ENCODE measurements at places on chromosomes 6 and 20.

DNA sequence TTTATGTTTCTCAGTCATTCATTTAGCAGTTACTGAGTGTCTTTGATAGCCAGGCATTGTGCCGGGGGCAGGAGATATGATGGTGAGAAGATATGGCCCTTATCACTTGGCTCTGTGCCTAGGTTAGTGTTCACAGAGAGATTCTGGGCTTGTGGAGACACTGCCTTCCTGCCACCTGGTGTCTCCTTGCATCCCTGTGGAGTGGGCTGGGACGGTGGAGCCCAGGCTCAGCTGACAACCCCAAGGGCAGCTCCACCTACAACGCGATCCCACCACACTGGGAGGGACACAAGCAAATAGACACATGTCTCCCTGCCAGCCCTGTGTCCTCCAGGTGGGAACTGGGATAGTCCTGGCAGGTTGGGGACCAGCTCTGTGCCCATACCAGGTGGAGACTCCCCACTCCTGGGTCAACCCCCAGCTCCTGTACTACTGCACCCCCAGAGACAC lies 30.3 kb upstream of the VEGFA start:
- DNase-seq, result no peak

DNA sequence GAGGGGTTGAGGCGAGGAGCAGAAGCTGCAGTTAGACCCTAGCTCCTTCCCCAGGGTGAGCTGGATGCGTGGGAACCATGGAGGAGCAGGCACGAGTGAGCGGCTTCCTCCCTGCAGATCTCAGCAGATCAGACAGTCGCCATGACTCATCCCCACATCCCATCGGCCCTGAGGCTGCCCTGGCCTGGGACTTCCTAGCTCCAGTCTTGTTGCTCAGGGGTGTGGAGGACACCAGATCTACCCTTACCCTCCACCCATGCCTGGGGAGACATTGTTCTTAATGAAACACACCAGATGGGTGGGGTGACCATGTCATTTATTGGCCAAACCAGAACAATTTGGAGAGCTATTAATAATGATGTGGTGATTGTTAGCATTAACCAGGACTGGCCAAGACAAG lies 36.3 kb upstream of the TGM2 start:
- DNase-seq, result no peak

- DNase-seq, result no peak
Observed at GRCh38 chr6:108119769-108120141, 45.2 kb upstream of the OSTM1 start.

DNA sequence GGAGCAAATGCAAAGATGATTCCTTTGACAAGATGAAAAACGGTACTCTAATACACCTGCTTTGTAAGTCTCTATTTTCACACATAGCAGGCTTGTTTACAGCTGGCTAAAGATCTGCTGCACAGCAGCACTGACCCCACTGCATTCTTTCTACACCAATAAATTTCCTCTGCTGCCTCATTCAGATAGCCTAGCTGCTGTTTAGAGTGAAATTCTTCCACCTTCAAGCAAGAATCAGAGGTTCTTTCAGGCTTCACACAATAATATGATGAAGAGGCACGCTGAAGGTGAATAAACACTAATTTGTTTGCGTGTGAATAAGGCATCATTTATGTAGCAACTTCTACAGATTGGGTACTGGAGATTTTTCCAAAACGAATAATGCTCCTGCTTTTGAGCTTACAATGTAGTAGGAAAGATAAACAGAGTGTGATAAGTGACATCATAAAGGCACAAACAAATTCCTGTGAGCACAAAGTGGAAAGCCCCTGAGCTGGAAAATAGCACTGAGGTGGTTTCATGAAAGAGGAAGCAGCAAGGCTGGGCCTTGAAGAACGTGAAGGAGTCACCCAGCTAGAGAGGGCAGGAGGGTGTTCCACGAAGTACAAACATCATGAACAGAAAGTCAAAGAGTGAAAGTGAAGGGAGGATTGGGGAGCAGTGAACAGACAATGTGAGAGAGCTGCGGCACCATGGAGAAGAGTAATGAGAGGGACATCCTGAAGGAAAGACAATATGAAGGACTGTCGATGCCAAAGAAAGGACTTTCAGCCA lies 543.4 kb downstream of the CD83 start:
- DNase-seq, result peak; percentile 29

GRCh38 chr6:136521911-136522310 lies 28.3 kb downstream of the MAP7 start:
- no peak for DNase-seq

- no peak for DNase-seq
Observed at GRCh38 chr6:106321940-106322339, 3.6 kb downstream of the ATG5 start.

DNA sequence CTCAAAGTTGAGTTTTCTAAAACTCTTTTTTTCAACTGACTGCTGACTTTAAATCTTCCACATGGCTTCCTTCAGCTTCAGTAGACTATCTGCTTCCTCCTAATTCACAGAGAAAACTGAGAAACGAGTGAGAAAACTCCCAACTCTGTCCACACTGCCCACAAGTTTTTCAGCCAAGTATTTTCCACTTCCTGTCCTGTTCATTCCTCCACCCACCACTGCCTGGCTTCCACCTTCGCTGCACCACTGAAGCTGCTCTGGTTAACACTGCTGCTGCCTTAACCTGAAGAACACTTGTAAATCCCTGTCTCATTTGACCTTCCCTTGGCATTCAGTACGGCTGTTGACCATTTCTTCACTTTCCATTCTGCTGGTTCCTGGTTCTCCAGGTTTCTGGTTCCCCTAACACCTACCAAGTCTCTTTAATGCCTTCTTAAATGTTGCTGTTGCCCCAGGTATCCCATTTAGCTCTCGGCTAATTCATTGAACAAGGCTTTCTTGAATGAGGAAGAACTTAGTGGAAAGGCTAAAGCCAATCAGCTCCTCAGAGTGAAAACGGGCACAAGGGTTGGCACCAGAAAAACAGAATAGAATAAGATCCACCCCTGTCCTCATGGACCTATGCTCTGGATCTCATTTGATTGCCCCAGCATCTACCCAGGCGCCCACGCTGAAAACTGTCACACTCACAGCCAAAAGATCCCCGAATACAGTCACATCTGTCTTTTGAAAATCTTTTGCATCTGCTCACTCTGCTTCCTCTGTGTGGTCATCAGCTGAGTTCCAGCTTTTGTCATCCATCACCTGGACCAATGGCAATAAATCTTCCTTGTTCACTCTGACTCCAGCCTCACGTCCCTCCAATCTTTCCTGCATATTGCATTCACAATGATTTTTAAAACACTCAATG lies 104.4 kb upstream of the TAB2 start:
- DNase-seq, result peak; percentile 43

- no peak for DNase-seq
Observed at GRCh38 chr6:35487658-35488516, 9.0 kb downstream of the TEAD3 start.

DNA sequence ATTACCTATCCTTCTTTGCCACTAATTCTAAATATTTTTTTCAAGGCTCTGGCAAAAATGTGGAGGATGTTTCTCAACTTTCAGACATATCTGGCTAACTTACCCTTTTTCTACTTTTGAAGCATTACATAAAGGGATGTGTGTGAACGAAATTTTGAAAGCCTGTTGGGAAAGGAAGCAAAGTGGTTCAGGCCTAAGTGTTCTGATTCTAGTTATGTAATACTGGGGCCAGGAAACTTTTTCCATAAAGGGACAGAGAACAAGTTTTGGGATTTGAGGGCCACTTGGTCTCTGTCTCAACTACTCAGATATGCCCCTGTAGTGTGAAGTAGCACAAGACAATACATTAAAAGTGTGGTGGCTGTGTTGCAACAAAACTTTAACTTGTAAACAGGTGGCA lies 721.8 kb downstream of the PHF3 start:
- no peak for DNase-seq

DNA sequence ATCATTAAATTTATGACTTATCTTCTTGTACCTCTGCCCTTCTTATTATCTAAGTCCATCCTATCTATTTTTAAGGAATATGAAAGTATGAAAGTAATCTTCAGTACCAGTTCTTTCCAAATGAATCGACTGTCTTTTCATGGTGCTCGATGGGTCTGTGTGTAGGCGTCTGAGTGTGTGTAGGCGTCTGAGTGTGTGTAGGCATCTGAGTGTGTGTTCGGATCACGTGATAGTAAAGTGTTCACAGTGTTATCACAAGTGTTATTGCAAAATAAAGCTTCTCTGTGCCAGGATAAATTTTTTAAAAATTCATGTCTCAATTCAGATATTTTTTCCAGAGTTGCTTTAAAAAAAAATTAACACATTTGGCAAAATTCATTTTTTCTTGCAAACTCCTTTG lies 58.3 kb downstream of the BMP6 start:
- no peak for DNase-seq

DNA sequence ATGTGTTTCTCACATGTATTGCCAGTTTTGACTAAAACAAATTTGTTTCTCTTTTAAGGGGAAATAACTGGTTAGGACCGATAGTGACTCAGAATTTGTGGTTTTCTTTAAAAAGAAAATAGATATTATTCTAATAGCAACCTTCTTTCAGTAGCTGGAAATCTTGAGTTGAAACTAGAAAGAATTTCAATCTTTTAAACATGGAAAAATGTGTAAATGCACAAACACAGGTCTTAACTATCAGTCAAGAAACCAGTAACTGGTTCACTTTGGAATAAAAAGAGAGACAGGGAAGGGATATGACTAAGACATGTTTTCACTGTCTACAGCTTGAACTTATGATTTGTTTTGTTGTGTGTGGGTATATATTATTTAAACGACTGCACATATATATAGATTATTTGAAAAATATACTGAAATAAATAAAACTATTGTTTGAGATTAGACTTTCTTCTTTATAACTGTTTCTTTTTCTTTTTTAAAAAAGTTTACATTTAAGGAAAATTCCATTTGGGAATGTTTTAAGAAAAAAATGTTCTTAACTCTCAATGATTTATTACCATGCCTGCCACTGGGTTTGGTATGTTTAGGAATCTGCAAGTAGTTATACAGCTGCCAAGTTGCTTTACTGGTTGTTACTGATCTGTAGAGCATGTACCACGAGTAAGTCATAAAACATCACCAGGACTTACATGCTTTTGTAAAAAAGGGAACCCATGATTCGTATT lies 753.3 kb upstream of the MARCKS start:
- no peak for DNase-seq

DNA sequence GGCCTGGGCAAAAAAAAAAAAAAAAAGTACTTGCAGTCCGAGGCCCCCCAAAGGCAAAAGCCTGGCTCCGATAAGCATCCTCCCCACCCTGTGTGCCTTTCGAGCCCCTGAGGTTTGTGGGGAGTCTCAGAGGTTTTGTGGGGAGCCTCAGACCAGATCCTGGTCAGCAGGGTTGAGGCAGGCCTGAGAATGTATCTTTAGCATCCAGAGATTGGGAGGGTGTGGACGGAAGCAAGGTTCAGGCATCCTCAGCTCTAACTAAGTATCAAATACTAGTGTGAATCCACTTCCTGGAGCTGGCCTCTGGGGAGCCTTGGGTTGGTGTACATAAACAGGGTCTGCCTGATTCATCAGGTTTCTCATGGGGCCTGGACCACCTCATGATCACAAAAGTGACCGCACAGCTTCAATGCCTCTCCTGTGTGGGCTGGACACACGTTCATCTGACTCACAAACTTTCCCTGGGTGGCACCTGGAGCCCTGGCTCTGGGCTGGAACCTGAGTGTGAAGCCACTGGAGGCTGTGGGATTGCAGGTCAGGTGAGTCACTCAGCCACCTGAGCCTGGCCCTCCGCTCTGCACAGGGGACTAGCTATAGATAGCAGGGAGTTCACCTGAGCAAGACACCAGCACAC lies 24.4 kb downstream of the PCMTD2 start:
- DNase-seq, result no peak

- no peak for DNase-seq
Observed at GRCh38 chr20:58308290-58308679, 1.2 kb upstream of the RAB22A start.

DNA sequence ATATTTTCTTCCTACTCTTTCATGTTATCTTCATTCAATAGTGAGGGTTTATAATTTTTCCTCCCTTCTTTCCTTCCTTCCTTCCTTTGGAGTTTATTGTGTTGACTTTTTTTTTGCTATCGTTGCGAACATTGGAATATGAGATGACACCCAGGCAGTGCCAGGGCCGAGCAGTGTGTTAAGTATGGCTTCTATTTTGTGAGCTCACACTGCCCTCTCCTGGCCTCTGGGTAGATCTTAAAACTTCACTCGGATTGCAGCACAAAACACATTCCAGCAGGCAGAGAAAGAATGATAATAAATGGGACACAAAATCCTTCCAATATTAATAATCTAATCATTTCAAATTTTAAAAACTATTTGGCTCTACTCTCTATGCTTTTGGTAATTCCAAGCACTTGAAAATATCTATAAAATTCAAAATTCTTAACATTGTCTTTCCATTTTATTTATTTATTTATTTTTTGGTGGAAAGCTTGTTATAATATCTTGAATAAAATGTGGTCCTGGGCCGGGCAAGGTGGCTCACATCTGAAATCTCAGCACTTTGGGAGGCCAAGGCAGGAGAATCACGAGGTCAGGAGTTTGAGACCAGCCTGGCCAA lies 147.4 kb upstream of the OLIG3 start:
- peak; percentile 55 for DNase-seq

- DNase-seq, result no peak
Observed at GRCh38 chr6:90403489-90404381, 107.1 kb upstream of the BACH2 start.

GRCh38 chr6:135962731-135963130 lies 111.2 kb downstream of the PDE7B start:
- no peak for DNase-seq

GRCh38 chr6:160882791-160883279 lies 108.7 kb upstream of the MAP3K4 start:
- no peak for DNase-seq

- DNase-seq, result no peak
Observed at GRCh38 chr20:33280000-33280680, 2.9 kb upstream of the BPIFB1 start.

DNA sequence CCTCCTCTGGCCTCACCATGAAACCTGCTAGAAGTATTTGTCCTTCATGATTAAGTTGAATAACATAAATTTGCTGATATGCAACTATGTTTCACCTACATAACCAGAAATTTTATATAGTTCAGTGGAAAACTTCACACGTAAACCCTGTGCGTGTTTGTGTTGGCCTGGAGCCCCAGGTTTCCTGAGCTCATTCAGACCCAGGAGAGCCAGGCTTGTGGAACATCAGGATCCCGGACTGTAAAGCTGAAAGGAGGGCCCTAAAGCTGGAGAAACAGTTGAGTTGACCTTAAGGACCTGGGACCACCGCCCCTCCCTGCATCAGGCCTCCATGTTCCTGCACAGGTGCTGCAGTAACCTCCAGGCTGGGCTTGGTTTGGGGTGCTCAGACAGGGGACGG lies 3.1 kb upstream of the SPATS1 start:
- DNase-seq, result no peak

- no peak for DNase-seq
Observed at GRCh38 chr6:112149236-112149635, 61.8 kb downstream of the FAM229B start.

DNA sequence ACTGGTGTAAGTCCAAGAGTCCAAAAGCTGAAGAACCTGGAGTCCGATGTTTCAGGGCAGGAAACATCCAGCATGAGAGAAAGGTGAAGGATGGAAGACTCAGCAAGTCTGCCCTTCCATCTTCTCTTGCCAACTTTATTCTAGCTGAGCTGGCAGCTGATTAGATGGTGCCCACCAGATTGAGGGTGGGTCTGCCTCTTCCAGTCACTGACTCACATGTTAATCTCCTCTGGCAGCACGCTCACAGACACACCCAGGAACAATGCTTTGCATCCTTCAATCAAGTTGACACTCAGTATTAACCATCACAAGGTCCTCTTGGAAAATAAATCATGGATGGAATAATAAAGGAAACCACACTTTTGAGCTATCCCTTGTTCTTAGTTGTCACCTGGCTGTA lies 121.2 kb downstream of the MAP3K7 start:
- no peak for DNase-seq
